ENCODE measurements at places on chromosomes 7 and 10. TPM values are rescaled to one million over a fixed set of nuclear protein-coding genes. Genes with fewer than 3 reads are reported as not detected.
A peak's percentile ranks its signal among the peaks of the same experiment; 100 is the strongest.

- no peak for DNase-seq
Observed at GRCh38 chr7:99786726-99787335, 2.8 kb upstream of the CYP3A4 start.

- DNase-seq: peak; percentile 33
Observed at GRCh38 chr7:155213955-155214740, 83.5 kb upstream of the INSIG1 start.

- DNase-seq: no peak
Observed at GRCh38 chr10:73413108-73413527, 740 bp downstream of the ANXA7 start.

DNA sequence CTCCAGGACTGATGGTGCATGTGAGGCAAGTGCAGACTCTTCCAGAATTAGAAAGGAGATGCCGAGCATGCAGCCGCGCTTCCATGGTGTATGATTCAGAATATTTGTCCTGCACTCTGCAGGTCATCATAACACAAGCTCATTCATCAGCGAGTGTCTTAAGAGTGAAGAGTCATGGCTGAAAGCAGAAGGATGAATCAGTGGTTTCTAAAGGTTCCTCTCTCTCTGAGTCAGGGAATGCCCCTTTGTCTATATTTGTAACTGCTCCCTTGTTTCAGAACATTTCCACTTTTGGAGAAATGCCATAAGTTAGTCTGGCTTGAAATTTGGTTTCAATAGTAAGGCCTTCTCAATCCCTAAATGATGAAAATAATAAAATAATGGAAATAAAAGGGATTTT is 52.3 kb downstream of the HECW1 start:
- DNase-seq: no peak

Gene PPP1R3A
- polyA plus RNA-seq: 1.9 TPM

Gene CYP3A5
- polyA plus RNA-seq: 27.7 TPM

Gene ARMH3
- polyA plus RNA-seq: 23.6 TPM

DNA sequence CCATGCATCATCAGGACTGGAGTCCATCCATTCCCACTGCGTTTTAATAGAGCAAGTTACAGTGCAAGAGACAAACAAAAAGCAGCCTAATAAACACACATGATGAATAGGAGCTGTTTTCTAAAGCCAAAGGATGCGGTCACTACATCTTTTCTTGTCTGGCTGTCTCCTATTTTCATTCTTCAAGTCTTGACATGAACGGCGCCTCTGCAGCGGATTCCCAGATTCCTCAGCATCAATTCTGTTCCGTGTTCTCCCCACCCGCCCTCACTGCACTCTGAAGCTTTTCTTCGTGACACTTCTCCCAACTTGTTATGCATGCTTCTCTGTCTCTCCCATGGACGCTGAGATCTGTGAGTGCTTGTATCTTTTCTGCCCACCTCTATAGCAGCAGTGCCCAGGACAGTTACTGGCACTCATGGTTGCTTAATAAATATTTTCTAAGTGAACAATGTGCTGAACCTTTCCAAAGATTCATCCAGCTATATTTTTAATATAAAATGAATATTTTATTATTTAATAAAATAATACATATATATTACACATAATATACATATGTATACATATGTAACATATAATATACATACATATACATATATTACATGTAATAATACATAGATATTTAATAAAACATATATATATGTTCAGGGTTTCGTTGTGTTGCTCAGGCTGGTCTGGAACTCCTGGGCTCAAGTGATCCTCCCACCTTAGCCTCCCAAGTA is 242.9 kb downstream of the ABCA13 start:
- no peak for DNase-seq

- DNase-seq: no peak
Observed at GRCh38 chr10:32054094-32054493, 2.1 kb downstream of the KIF5B start.

Gene NFE2L3
- polyA plus RNA-seq: 20.8 TPM

Gene CRHR2
- 0.17 TPM for polyA plus RNA-seq

- DNase-seq: no peak
Observed at GRCh38 chr10:68154211-68154497, 44.9 kb downstream of the MYPN start.

Gene TSPAN12
- 52.3 TPM for polyA plus RNA-seq

- no peak for DNase-seq
Observed at GRCh38 chr10:85795460-85795859, 571.1 kb downstream of the GRID1 start.

Gene GOLGA7B
- polyA plus RNA-seq: 0.61 TPM

DNA sequence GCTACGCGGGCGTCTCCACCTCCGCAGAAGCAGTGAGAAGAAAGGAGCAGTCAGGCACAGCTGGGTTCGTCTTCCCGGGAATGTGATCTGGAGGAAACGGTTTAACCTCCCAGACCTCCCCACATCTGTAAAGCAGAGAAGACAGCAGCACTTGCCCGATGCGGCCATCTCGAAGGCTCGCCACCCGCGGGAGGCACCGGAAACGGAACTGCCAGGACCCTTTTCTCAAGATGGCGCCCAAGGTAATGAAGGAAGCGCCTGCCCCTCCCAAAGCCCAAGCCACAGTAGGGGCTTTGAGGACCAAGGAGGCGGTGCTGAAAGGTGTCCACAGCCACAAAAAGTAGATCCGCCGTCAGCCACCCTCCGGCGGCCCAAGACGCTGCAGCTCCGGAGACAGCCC is 41.7 kb downstream of the ASB13 start:
- no peak for DNase-seq

GRCh38 chr10:3468919-3469638 is 296.5 kb upstream of the PITRM1 start:
- DNase-seq: no peak

Gene CCDC172
- polyA plus RNA-seq: not detected

DNA sequence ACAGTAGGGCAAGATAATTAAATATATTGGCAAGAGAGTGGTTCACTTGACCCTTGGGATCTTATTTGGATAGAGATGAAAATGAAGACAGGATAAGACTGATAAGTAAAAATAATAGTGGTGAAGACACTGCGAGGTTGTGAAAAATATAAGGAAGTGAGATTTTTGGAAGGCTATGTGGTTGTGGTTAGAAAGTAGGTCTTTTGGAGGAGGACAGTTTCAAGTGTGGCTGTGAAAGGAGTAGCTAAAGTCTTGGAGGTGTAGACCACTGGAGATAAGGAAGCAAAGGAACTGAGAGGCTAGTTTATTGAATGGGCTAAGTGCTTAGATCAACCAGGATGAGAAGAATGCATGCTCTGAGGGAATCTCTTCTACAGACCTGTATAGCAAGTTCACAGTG is 11.2 kb downstream of the MIOS start:
- DNase-seq: no peak

Gene EPO
- not detected for polyA plus RNA-seq

GRCh38 chr7:78179211-78179610 is 380.6 kb downstream of the PHTF2 start:
- no peak for DNase-seq

Gene GNGT1
- not detected for polyA plus RNA-seq

Gene SPACDR
- 3.6 TPM for polyA plus RNA-seq

Gene SPDYE16
- 3.3 TPM for polyA plus RNA-seq

DNA sequence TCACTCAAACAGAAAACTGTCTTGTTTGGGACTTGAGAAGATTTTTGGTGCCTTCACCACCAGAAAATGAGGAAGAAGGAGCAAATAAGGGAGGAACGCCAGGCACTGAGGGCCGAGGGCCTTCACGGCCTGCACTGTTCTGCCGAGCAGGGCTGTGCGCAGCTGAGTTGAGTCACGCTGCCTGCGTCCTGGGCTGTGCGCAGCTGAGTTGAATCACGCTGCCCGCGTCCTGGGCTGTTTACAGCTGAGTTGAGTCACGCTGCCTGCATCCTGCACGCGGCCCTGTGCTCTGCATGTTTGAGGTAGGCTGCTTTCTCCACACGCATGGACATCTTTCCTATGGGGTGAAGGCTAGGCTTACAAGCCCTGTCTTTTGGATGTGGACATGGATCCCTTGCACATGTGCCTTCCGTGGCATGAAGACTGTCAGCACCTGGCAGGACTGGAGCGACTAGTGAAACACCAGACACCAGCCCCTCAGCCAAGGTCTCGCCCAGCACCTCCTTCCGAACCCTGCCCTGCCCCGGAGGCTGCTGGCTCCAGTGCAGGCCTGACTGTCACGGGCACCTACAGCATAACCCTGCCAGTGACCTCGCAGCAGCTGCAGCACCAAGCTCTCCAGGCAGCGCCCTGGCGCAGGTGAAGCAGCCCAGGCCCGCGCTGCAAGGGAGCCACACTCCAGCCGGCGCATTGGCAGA is 96.7 kb downstream of the HTR5A start:
- no peak for DNase-seq

Gene GNB2
- 151 TPM for polyA plus RNA-seq

Gene UBE2D4
- polyA plus RNA-seq: 16.3 TPM

Measured in left lung (tissue), 14 donors.